ENCODE measurements at places on chromosomes 6 and 20.

DNA sequence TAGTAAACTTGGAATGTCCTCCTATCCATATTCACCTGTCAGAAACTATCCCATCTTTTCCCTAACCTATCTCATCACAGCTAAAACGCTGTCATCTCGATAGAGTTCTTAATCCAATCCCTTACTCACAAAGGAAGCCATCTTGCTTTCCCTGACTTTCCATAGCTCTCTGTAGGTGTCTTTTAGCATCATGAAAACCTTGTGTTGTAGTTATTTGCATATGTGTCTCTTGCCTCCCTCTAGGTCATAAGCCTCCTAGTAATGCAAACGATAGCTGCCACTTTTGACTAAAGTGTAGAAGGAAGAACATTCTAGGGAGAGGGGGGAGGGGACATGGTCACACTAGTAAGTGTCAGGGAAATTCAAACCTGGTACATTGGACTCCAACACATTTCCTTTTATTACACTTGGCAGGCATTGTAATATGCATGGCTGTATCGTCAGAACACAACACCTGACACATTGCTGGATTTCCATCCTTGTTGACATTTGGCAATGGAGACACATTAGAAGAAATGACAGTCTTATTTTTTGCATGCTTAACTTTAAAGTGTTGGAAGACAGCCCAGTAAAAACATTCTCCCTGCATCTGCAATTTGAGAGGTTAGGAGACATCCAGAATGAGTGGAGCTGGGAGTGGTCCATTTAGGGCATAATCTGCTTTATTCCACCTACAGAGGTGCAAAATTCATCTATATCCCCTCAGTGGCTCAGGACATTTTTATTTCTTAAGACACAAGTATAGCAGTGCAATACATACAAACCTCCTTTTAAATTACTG lies 283.4 kb downstream of the HAO1 start:
- DNase-seq, result no peak

DNA sequence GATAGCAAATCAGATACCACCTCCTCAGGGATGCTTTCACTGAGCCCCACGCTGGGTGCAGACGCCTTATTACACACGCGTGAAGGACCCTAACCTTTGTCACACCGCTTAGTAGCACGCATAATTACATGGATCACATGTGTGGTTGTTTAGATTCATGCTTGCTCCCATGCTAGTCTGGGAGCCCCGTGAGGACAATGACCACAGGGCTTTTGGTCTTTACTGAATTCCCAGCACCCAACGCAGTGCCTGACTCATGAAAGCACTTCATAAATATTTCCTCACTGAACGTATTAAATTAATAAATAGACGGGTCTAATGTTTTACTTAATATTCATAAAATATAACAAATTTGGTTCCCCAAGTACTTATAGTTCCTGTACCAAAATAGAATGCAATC lies 132.5 kb downstream of the ALDH8A1 start:
- no peak for DNase-seq

DNA sequence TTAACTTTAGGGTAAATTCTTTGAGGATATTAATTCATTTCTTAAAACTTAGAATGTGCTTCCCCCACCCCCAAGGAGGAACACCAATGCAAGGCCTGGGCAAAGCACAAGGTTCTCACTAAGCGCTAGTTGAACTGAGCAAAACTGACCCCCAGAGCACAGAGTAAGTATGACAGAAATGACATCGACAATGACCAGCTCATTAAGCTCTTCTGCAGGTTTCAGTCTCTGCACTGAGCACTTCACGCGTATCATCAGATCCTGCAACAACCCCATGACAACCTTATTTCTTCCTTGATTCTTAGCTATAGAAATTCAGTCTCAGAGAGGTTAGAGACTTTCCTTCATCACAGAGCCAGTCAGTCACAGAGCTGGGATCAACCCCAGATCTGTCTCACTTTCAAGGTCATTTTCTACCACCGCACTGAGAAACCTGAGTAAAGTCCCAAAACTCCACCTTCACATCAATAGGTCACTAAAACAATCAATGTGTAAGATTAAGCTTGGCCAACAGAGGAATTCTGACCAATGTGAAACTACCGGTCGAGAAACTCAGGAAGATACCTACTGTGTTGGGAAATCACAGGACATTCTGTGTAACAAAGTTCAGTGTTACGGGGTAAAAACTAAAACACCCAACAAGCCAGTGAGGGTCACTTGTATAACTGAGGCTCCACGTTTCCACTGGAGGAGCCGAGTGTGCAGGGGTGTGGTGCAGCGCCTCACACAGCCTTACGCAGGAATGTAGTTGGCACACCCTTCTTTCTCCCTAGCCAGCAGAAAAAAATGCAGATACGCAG lies 129.0 kb upstream of the FOXQ1 start:
- DNase-seq, result no peak

GRCh38 chr6:138182939-138183789 lies 21.4 kb downstream of the ARFGEF3 start:
- no peak for DNase-seq

DNA sequence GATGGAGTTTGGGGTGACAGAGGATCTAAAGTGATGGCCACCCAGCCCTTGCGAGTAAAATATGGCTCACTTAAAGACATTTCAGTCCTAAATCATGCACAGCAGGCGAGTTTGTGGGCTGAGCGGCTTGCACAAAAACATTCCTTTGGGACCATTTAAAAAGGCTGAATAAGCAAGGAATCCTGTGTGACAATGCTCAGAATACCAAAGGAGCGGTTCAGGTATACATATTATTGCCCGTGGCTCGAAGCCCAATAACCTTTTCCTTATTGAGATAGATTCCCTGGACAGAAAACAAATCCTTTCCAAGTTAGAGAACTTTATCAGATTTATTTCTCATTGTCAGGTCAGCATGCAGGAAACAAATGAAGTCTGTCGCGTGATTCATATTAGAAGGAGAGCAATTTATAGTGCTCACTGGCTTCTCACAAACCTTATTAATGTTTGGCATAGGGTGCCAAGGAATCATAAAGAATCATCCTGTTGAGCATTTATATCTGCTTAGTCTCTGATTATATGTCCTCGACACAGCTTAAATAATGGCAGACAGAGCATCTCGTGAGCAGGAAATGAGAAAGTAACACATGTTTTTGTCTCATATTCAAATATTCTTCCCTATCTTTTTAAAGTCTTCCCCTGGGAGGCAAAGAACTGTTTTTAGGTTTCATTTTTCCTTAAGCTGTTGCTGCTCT lies 121.3 kb downstream of the TRMT11 start:
- peak; percentile 74 for DNase-seq

- peak; percentile 93 for DNase-seq
Observed at GRCh38 chr6:157323255-157323965, at the start of gene TMEM242. TMEM242 (minus strand) TSS chr6:157323519; CDS start chr6:157323499, 20 bp downstream.

- DNase-seq, result peak; percentile 9
Observed at GRCh38 chr6:118186672-118187567, 279.9 kb downstream of the SLC35F1 start.

GRCh38 chr6:12923644-12924235 lies 207.2 kb downstream of the PHACTR1 start:
- no peak for DNase-seq

DNA sequence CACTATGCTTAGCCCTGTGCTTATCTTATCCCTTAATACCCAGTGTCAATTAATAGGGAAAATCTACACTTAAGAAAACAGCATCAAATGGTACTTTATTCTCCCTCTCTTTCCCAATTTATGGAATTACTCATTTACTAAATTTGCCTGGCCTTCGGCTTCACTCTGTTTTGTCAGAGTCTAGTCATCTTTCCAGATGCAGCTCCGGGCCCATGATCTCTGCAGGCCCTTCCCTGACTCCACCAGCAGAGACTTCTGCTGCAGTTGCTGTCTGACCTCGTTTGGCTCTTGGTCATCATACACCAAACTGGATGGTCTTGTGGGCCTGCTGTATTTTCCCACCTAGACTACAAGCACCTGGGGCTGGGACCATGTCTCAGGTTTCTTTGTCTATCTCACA lies 27.4 kb downstream of the MRS2 start:
- DNase-seq, result no peak

- DNase-seq, result no peak
Observed at GRCh38 chr20:11271920-11272594, 598.3 kb upstream of the JAG1 start.

DNA sequence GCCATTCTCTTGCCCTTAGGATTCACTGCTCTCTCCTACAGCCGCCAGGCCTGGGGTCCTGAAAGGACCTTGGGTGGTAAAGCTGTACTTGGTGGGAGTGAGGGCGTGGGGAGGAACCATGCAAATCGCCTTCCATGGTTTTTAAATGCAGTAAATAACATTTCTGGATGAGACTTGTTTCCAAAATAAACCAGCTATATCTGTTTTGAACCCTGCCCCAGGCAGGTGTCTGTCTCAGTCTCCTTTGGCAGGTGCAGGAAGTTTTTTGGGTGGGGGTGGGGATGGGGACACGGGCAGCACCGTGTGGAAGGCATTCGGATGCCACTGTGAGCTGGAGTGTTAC lies 14.3 kb downstream of the ITPA start:
- DNase-seq, result no peak

DNA sequence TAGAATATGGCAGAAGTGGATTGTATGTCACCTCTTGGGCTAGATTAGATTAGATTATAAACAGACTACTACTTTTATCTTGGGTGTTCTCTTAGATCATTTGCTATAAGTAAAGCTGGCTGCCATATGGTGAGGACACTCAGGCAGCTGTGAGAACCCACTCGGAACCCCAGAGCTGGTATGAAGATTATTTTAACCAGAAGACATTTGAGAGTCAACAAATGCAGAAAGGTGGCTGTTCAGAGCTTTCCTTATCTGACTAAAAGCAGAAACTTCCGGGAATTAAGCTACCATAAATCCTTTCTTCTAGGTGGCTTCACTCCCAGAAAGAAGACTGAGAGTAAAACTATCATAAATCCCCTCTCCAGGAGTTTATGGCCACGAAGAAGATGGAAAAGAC lies 91.9 kb downstream of the RNGTT start:
- no peak for DNase-seq

DNA sequence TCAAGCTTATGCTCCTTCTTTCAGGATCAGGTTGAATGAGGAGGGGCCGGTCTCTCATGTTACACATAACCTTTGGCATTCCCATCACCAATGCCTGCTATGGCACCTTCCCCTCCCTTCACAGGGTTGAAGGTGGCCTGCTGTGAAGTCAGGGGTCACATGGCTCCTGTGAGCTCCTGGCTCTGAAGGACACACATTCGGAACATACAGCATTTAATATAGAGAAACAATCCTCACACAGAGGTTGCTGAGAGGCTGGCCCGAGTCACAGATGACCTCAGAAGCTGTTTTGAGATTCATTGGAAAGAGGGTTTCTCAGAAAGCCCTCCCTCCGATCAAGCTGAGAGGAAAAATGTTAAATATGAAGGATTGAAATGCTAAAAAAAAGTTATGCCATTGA lies 82.1 kb downstream of the PSMG4 start:
- peak; percentile 51 for DNase-seq

GRCh38 chr6:13453771-13454251 lies 33.6 kb downstream of the GFOD1 start:
- DNase-seq, result peak; percentile 60

DNA sequence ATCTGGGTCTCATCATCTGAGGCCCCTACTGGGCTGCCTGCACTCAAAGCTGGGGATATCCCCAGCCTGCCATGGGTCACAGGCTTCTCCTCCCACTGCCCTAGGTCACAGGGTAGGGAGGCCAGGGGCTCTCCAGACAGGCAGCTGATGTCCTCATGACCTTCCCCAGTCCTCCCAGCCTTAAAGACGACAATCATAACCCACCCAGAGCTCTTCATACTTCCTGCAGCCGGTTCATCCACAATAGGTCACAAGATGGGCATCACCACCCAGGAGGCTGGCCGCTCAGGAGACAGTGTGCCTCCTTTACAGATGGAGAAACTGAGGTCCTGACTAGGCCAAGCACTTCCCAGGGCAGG lies 15.2 kb downstream of the TFEB start:
- DNase-seq, result no peak

- DNase-seq, result peak; percentile 44
Observed at GRCh38 chr6:137944793-137945498, 77.9 kb downstream of the TNFAIP3 start.

- DNase-seq, result no peak
Observed at GRCh38 chr6:96196633-96197032, 180.9 kb downstream of the FUT9 start.

- DNase-seq, result peak; percentile 7
Observed at GRCh38 chr6:148037496-148037895, 305.1 kb upstream of the SASH1 start.

- DNase-seq, result no peak
Observed at GRCh38 chr6:6695625-6696276, 107.2 kb downstream of the LY86 start.

DNA sequence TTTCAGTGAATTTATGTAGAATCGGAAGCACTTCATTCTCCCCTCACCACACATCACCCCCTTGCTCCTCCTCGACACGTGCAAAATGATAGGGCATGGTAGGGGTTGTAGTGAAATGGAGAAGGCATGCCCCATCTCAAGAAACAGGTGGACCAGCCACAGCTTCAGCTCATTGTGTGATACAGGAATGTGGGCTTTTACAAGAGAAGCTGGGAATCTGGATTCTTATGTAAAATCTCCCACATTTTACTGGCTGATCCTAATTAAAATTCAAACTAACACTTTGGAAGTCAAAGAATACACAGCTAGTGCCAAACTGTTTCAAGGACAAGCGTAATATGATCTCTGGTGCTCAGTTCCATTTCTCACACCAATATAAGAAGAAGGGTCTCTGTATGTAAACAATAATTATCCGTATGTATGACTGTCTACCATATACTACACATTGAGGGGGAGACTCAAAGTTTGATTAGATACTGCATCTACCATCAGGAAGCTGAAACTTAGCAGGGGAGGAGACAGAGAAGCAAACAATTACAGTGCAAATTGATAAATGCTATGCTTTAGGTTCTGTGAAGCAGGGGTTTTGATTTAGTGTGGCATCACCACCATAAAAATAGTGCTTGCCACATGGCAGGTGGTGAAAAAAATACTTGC lies 24.3 kb upstream of the KIAA0408 start:
- no peak for DNase-seq

- DNase-seq, result no peak
Observed at GRCh38 chr6:6559994-6560570, 28.4 kb upstream of the LY86 start.

GRCh38 chr6:79468116-79468515 lies 69.1 kb downstream of the LCA5 start:
- DNase-seq, result peak; percentile 33

DNA sequence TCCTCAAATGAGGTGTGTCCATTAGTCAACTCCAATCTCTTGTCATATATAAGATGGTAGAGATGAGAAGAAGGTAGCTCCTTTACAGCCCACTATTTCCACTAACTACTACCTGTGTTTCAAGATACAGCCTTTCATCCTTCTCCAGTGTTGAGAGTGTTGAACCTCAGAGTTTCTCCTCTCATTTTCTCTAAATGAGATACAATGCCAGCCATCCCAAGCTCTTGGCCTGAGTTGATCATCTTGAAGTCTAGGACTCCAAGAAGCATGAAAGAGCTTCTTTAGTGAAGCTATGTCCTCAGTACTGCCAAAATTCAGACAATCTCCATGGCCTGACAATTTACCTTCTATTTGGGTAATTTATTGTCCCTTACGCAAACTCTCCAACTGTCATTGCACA lies 548 bp upstream of the HLA-DRA start:
- DNase-seq, result no peak

DNA sequence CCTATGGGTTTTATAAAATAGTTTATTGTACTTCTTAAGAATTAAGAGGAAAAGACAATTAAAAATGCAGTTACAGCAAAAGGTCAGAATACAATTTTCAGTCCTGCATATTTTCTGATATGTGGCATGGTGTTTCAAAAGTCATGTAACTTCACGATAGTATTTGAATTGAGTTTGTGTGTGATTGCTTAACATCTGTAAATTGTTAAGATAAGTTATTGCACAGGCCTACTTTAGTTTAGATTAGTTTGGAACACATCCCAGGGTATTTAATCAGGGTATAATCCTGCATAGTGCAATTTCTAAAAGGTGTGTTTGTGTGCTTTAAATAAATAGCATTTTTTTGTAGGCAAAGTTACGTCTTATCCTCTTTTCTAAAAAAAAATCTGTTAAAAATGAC lies 289.6 kb downstream of the RIMS1 start:
- DNase-seq, result peak; percentile 52

Data from fibroblast of skin of abdomen (primary cell).